ENCODE measurements at places on chromosomes 16 and 17.
A peak's percentile ranks its signal among the peaks of the same experiment; 100 is the strongest.

DNA sequence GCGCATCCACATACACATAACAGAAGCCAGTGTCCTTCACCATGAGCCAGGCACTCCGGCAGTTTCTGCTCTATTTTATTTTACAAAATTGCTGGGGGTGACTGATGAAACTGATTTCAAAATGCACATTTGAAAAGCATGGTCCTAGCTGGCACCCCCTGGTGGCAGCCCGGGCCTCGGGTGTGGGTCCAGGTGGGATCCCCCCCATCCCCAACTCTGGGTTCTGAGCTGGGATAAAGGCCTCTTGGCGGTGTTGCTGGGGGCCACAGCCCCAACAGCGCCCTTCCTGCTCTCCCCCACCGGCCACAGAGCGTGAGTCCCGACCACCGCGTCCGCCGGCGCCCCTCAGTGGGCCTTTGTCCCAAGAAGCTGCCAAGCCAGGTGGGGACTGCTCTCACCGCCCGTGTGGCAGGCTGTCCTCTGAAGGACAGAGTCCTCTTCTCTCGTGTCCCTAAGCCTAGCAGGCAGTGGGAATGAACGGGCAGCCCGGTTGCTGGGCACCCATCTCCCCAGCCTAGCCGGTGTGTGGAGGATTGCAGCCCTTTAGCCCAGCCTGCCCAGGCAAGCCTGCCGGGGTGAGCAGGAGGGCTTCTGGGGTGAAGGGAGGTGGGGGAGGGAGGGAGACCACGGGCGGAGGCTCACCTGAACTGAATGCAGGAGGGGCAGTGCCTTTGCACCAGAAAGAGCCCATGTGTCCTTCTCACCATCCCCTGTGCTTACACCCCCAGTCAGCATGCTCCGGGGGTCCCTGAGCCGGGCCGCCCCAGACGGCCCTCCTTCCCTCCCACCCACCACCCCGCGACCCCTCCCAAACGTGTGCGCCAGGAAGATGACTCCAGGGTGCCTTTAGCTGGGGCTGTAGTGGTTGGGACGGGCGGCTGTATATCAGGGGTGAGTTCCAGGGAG, 898 bp downstream of the SNAI3 start:
- peak; percentile 62 for DNase-seq

GRCh38 chr16:3461151-3461550, 17.7 kb downstream of the NAA60 start:
- DNase-seq = no peak

DNA sequence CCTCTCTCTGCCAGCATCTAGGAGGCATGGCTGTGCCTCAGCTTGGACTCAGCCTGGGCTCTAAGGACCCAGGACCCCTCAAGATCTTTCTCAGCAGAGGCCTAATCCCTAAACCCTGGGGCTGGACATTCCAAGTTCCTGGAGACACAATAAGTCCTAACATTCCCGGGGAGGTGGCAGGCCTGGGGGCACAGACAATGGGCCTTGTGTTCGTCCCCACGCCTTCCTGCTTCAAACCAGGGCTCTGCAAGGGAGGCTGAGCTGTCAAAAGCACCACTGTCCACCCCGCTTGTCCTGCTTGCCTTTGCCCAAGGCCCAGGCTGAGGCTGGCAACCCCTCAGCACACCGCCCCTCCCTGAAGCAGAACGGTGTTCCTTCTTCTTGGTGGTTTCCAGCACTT, 13.7 kb downstream of the SDK2 start:
- no peak for DNase-seq

DNA sequence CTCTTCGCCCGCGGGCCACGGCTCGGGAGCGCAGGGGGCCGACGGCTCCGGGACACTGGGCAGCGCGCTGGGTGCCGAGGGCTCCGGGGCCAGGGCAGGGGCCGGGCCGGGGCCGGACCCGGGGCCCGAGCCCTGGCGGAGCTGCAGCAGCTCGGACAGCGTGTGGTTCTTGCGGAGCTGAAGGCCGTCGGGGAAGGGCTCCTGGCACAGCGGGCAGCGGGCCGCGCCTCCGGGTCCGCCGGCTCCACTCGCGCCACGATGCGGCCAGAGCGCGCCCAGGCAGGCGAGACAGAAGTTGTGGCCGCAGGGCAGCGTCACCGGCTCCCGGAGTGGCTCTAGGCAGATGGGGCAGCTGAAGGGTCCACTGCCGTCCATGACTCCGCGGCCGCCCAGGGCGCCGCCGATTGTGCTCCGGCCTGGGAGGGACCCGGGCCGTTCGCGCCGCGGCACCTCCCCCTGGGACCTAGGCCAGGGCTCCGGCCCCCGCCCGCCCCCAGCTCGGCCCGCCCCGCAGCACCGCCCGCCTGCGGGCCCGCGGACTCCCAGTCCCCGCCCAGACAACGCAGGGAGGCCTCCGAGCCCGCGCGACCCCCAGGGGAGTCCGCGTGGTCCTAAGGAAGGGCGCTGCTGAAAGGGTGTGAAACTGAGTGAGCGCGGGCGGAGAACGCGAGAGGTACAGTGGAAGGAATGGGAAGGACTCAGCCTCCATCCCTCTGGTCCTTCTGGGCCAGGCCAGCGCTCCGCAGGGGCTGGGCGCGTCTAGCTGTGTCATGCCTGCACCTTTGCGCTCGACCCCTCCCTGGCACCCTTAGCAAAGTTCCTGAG, at the start of gene TRIM47:
TRIM47 (minus strand) TSS at position 408 of the 825 bp plus-strand sequence; CDS start at position 375, 33 bp downstream.
- DNase-seq = no peak

DNA sequence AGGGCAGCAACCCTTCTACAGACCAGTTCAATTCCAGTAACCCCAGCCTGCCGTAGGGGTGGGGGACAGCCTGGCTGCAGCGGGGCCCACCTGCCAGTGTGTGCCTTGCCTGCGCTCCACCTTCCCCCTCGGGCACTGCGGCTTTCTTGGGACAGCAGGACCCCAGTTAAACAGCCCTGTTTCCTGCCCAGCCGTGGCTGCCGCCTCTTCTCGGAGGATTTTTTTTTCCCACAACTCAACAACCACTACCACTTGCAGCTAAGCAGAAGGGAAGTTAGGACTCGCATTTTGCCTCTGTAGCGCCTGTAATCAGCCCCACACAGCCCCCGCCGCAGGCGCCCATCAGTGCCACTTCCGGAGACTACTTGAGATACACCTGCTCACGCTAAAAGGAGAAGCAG, 76.1 kb downstream of the RAI1 start:
- DNase-seq = no peak

GRCh38 chr16:27424772-27425498, 23.0 kb downstream of the IL21R start:
- no peak for DNase-seq

DNA sequence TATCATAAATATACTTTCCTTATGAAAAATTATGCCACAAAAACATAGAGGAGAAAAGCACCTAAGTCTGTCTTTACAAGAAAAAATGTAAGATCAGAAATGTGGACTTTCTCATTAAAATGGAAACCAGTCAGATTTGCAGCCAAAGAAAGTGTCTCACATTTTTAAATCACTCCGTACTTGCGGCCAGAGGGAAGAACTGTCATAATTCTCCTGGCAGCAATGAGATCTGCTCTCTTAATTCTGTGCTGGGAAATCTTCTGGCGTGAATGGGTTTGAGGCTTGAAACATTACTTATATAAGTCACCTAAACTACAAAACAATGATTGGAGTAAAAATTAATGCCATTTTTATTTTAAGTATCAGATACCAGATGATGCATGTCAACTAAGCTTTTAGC, 10.7 kb downstream of the C16orf95 start:
- DNase-seq = no peak

GRCh38 chr16:23651943-23652468, 10.7 kb downstream of the DCTN5 start:
- no peak for DNase-seq

DNA sequence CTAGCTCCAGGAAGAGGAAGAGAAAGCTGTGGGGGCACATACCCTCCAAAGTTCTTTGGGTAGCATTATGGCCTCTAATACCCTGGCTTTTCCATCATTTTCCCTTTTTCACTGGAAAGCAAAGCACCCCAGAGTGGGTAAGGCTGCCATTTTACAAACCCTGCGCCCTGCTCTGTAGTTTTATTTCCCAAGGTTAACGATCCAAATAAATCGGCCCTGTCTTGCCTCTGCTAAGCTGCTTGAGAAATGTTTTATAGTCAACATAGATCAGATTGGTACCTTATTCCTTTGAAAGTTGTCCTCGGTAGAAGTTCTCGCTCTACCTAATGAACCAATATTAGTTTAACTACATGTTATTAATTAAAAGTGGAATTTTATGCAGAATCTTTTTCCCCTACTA, 328.2 kb downstream of the NPIPA8 start:
- DNase-seq = no peak

- no peak for DNase-seq
These were observed 24.4 kb upstream of the CRYM start for GRCh38 chr16:21302454-21302853.

DNA sequence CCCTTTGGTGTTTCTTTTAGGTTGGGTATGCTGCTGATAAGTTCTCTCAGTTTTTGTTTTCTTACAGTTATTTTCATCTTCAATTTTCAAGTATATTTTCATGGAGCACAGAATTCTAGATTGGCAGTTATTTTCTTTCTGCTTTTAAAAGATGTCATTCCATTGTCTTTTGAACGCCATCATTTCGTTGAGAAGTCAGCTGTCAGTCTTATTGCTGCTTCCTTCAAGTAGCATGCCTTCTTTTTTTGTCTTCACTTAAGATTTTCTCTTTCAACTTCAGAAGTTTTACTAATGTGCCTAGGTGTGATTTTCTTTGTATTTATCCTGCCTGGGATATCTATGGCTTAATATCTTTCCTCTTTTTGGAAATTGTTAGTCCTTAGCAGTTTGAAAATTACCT, 262.2 kb upstream of the PMFBP1 start:
- DNase-seq = no peak

GRCh38 chr16:19382887-19383816, 34.5 kb upstream of the TMC5 start:
- DNase-seq = no peak

DNA sequence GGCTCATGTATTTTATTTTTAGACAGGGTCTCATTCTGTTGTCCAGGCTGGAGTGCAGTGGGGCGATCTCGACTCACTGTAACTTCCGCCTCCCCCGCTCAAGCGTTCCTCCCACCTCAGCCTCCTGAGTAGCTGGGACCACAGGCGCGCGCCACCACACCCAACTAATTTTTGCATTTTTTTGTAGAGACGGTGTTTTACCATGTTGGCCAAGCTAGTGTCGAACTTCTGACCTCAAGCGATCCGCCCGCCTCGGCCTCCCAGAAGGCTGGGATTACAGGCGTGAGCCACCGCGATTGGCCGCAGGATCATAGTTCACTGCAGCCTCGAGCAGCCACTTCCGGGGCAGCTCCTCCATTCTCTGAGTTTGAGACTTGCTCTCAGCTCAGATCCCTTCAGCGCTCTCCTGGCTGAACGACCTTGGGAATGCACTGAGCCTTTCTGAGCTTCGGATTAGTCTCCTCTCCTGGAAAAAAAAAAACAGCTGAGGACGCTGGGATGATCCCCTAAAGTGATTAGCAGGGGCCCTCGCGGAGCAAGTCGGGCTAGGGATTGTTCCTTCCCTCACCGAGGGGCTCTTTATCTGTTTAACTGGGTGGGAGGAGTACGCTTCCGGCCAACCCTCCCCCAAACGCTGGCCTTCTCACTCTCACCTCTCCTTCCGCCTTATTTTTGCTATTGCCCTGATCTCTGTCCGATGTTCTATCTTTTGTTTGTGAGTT, 1.1 kb upstream of the PKMYT1 start:
- DNase-seq = no peak

DNA sequence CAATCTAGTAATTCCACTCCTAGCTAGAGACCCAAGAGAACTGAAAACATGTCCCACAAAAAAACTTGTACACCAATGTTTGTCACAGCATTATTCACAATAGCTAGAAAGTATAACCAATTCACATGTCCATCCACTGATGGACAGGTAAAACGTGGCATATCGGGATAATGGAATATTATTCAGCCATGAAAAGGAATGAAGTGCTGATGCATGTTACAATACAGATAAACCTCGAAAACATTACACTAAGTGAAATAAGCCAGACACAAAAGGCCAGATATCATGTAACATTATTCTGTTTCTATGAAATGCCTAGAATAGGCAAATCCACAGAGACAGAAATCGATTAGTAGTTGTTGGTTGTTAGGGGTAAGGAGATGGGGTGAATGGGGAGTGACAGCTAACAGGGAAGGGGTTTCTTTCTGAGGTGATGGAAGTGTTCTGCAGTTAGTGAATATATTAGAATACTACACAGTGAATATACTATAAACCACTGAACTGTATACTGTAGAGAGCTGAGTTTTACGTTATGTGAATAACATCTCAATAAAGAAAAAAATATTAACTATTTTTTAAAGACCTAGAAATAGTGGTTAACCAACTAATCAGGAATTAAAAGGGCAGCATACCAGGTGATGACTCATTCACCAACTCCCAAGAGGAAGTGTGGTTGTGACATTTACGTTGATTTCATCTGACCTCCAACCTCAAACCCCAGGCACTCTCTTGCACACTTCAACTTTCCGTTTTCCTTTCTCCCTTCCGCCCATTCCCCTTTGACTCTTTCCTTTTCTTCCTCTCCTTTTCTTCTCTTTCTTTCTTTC, 48.6 kb downstream of the GAS7 start:
- DNase-seq = no peak
